ENCODE measurements at places on chromosomes 5 and 9. TPM values are rescaled to one million over a fixed set of nuclear protein-coding genes. Genes with fewer than 3 reads are reported as not detected.

HACD4 gene
- total RNA-seq: 6.8 TPM

MEIKIN gene
- total RNA-seq: not detected

ARHGEF37 gene
- 0.72 TPM for total RNA-seq

ANKRD18B gene
- total RNA-seq: 0.59 TPM

CLIC3 gene
- total RNA-seq: 1.5 TPM

SHOC1 gene
- under 0.01 TPM for total RNA-seq

FNIP1 gene
- total RNA-seq: 116 TPM

HTR1A gene
- not detected for total RNA-seq

MYOZ3 gene
- total RNA-seq: under 0.01 TPM

FGF1 gene
- total RNA-seq: 2.9 TPM

WDR55 gene
- 30.8 TPM for total RNA-seq

Measured in osteoblast (primary cell).